Activated T-helper 2 cell treated with anti-CD3 and anti-CD28 coated beads, Interferon-gamma antibody, Interleukin-2, Interleukin-4, amounts not matched to agents 10 μg/mL and 5 μg/mL and 100 μg/mL, durations not matched to agents 14 hours and 24 hours and 36 hours (primary cell): ENCODE measurements at places on chromosomes 6 and 20. TPM values are rescaled to one million over a fixed set of nuclear protein-coding genes. Genes with fewer than 3 reads are reported as not detected.

- no peak overlapping the region for H3K4me3 ChIP-seq
- H3K27ac ChIP-seq, result no peak overlapping the region
Observed at GRCh38 chr6:54238396-54238795, 69.8 kb upstream of the TINAG start.

GRCh38 chr6:88492824-88493223 lies 326.7 kb upstream of the CNR1 start:
- peaks cover 5% of the 10 kb centered on the region for H3K27me3 ChIP-seq
- H3K4me1 ChIP-seq, result no peaks in the 10 kb centered on the region
- no peak for DNase-seq

DNA sequence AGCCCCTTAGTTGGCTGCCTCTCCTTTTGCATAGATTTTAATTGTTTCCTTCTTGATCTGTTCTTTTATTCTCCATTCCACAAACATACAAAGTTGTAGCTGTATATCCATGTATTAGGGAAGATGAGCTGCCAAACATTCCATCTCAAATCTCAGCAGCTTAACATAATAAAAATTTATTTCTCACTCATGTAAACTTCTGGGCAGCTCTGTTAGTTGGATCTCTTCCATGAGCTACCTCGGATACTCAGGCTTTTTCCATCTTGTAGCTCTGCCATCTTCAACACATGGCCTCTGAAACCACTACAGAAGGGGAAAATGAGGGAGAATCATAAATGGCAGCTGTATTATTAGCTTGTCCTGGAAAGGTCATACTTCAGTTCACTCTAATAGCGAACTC lies 149.4 kb upstream of the BMP2 start:
- H3K27me3 ChIP-seq, result no peaks in the 10 kb centered on the region
- H3K4me3 ChIP-seq, result no peak overlapping the region
- no peaks in the 10 kb centered on the region for H3K4me1 ChIP-seq
- H3K36me3 ChIP-seq, result no peaks in the 10 kb centered on the region
- no peak for DNase-seq

Gene GPR63
- 4.5 and 5.0 TPM in 2 replicates for total RNA-seq

Gene PAX1
- not detected in 2 replicates for total RNA-seq

Gene C6orf15
- not detected in 2 replicates for total RNA-seq

Gene TCF15
- total RNA-seq, result not detected in 2 replicates

Gene ADGRF5
- total RNA-seq, result not detected in 2 replicates
